ENCODE measurements at places on chromosomes 6 and 20.
A peak's percentile ranks its signal among the peaks of the same experiment; 100 is the strongest.

GRCh38 chr6:142349215-142349823 lies 47.5 kb downstream of the ADGRG6 start:
- no peak for DNase-seq

DNA sequence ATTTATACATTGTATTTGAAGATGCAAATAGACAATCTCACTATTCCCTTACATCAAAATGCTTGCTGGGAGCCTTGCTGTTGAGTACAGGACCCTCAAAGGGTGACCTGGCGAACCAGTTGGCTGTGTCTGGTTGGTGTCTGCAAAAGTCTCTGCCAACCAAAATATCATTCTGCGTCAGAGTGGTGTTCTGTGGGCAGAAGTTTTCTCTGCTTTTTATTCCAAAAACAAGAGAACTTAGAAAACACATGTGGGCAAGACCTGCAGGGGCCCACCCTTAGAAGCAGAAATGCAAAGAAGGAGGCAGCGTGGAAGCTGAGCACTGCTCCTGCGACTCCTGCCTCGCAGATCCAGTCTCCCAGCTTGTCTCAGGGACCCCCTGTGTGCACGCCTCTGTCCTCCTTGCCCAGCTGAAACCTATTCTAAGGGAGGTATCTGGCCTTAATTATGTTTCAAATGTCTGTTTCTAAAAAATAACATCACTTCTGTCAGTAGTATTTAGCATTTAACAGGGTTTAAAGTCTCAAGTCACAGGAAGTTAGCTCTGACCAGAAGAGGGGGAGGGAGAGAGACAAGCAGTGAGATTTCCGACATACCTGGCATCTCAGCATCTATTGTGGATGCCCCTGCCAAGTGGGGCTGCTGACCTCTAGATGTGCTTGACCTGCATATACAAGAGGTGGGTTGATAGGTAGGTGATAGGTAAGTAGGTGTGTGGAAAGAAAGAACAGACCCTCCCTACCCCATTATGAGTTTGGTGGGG lies 101.3 kb downstream of the SASH1 start:
- DNase-seq: no peak

DNA sequence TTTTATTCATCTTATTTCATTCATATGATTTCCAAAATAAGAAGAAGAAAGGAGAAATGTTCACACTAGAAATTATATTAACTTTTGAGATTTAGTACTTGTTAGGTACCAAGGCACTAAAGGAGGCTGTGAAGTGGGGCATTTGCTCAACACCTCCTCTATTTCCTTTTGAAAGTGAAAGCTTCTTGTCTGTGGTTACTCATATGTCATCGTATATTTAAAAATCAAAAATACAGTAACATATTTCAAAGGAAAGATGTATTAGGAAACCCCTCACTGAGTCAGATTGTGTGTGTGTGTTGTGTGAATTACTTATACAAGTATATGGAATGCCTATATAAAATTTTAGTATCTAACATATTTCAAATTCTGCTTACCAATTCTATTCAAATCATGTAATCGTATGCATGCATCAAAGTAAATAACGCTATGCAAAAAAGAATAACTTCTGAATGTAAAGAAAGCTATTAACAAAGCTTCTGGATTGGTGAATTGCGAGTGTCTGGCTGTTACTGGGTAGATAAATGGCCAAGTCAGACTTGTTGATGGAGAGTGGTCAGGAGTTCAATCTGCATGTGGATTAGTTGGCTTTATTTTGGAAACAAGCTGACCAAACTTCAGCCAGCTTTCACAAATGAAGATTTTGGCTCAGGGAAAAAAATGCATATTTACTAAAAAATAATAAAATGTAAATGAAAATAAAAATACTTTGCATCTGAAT lies 70.9 kb downstream of the PACRG start:
- no peak for DNase-seq

DNA sequence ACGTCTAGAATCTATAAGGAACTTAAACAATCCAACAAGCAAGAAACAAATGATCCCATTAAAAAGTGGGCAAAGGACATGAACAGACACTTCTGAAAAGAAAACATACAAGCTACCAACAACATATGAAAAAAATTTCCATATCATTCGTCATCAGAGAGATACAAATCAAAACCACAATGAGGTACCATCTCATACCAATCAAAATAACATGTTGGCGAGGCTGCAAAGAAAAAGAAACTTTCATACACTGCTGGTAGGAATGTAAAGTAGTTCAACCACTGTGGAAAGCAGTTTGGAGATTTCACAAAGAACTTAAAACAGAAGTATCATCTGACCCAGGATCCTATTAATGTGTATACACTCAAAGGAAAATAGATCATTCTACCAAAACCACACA lies 243.9 kb upstream of the RUNX2 start:
- DNase-seq: no peak

DNA sequence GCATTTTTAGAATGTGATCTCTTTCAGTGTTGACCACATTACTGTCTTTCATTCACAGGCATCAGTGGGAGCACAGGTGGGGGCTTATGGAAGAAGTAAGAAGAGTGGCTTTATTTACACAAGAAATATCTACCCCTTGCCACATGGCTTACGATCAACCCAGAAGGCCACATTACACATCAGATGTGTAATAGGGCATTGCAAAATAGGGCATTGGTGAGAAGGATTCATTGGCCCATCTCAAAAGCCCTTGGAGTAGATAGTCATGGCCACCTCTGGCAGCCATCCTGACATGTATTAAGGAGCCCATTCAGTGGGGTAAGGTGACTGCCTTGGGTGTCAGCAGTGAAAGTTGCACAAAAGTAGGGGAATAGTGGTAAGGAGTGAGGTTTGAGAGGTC lies 97.5 kb downstream of the MAFB start:
- no peak for DNase-seq

- DNase-seq: no peak
These were observed 543.2 kb upstream of the CHD6 start for GRCh38 chr20:42161228-42161829.

- no peak for DNase-seq
These were observed 19.4 kb upstream of the MUC21 start for GRCh38 chr6:30964075-30964474.

DNA sequence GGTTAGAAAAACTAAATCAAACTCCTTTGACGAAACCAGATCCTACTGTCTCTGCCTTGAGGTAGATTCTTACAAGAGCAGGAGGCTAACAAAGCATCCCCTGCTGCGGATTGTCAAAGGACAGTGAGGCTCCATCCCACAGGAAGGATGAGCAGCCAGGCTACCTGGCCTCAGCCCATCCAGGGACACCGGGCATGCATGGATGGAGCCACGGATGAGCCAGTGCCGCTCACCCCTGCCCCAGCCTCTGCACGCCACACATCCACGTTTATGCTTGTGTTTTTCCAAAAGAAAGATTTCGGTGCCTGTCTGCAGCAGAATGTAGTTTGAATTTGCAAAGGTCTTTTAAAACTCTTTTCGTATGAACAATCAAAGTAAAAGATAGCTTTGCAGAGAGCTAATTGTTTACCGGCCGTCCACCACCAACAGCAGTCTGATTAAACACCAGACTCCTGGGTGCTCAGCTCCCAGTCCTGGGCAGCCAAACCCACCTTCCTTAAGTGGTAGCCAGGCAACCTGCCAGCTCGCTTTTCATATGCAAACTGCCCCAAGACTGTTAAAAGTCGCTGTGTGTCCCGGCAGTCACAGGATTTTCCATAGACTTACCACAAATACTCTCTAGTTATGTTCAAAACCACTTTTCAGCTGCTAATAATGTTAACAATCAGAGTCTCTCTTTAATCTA lies 999 bp downstream of the THBS2 start:
- DNase-seq: no peak

GRCh38 chr6:167470836-167471547 lies 146.1 kb downstream of the TTLL2 start:
- DNase-seq: no peak

- no peak for DNase-seq
These were observed 93.6 kb downstream of the STXBP5 start for GRCh38 chr6:147297663-147298316.

DNA sequence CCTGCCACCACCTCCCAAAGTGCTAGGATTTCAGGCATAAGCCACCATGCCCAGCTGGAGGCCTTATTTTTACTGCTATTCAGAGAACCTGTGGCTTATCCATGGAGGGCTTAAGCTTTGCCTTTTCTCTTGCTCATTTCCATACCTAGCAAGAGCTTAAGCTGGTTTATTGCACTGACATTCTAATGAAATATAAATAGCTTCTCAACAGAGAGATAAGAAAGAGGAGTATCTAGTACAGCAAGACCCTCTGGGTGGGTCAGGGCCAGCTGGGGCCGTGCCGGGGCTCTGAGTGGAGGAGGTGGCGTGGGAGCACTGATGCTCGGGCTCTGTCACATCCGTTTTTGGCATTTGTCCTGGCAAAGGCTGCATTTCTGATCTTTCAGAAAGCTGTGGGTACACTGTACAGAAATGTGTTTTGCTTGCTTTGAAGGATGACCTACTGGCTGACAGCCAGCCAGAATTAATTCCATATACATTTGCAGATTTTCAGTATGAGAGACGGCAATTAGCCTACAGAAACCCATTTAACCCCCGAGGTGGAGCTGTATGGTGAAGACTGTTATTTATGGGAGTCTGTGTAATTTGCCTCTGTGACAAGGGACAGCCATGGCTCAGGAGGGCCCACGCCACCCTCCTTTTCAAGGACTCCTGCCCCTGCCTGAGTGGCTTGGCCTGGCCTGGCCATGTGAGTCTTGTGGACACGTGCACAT lies 181.6 kb upstream of the AKAP12 start:
- no peak for DNase-seq

DNA sequence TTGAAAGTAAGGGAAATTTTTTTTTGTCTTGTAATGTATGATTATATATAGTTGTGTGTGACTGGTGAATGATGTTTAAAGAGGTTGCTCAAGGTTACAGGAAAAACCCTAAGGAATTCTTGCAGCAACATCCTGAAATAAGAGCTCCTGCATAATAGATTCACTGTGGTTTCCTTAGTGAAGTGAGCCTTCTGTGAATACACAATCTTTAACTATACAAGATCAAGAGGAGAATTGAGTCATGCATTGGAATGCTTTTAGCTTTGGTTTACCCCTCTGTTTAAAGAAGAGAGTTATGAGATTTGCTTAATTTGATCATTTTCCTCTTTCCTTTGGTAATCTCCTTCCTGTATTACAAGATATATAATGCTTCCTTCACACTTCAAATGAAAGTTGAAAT lies 141.6 kb upstream of the EYA4 start:
- peak; percentile 75 for DNase-seq

Data from fibroblast of skin of left biceps (primary cell).